ENCODE measurements at places on chromosomes 12 and 14.

GRCh38 chr14:33163109-33163508 lies 224.4 kb downstream of the NPAS3 start:
- DNase-seq, result peak; percentile 36

DNA sequence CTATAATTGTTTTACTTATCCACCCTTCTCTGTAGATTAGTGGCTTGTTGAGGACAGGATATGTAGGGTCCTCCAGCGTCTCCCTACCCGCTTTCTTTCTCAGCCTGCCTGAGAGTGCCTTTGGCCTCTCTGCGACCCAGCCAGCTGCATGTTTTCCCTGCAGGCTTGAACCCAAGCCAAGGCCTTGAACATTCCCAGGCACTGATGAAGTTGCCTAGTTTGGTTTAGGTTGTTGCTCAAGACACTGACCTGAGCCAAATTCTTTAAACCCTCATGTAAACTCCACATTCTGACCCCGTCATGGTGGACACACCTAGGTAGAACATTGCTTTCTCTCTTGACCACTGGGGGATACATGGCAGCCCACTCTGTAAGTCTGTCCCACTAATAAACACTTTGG lies 33.4 kb upstream of the TXNRD1 start:
- DNase-seq, result no peak

DNA sequence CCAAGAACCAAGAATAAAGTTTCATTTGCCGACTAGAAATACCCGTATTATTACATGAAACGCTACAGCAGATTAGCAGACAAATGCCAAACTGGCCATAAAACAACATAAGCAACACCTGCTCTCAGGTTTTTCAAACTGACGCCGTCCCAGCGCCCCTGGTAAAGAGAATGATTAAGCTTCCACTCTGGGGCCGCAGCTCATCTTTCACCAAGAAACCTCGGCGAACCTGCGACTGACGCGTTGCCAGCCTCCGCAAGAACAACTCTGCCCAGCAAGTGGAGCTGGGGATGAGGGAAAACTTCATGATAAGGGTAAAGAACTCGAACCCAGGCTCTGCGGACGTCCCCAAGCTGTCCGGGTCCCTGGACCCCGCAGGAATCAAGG lies 530 bp downstream of the ARL1 start:
- no peak for DNase-seq

DNA sequence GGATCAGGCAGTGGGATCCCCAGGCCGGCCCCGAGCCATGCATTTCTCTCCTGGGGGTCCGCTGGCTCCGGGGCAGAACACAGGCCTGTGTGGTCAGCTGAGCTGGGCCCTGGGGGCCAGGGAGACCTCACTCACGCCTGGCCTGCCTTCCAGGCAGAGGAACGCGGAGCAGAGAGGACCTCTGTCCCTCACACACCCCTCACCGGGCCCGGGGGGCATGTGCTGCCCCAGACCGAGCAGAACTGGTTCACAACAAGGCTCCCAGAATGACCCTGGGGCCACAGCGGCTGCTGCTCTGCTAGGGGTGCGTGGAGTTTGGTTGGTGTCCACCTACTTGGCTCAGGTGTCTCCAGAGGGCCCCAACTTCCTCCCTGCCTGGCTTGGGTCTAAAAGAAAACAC lies 33.0 kb upstream of the RFLNA start:
- no peak for DNase-seq

DNA sequence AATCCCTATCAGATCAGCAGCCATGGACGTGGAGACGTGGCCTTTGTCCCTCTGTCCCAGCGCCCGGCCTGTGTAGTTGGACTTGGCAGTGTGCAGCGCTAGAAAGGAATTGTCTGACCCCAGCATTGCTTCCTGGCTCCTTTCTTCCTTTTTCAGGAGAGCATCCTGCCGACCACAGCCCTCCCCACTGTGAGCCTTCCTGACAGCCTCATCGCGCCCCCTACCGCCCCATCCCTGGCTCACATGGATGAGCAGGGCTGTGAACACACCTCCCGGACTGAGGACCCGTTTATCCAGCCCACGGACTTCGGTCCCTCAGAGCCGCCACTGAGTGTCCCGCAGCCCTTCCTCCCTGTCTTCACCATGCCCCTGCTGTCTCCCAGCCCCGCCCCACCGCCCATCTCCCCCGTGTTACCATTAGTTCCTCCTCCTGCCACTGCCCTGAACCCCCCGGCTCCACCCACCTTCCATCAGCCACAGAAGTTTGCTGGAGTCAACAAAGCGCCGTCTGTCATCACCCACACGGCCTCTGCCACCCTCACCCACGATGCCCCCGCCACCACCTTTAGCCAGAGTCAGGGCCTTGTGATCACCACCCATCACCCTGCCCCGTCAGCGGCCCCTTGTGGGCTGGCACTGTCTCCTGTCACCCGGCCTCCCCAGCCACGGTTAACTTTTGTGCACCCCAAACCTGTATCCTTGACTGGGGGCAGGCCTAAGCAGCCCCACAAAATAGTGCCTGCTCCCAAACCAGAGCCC lies 40.6 kb downstream of the IL31 start:
- no peak for DNase-seq

- no peak for DNase-seq
Observed at GRCh38 chr12:115088995-115089841, 405.2 kb upstream of the TBX3 start.

- DNase-seq, result no peak
Observed at GRCh38 chr14:77286576-77286975, 15.6 kb upstream of the NGB start.

DNA sequence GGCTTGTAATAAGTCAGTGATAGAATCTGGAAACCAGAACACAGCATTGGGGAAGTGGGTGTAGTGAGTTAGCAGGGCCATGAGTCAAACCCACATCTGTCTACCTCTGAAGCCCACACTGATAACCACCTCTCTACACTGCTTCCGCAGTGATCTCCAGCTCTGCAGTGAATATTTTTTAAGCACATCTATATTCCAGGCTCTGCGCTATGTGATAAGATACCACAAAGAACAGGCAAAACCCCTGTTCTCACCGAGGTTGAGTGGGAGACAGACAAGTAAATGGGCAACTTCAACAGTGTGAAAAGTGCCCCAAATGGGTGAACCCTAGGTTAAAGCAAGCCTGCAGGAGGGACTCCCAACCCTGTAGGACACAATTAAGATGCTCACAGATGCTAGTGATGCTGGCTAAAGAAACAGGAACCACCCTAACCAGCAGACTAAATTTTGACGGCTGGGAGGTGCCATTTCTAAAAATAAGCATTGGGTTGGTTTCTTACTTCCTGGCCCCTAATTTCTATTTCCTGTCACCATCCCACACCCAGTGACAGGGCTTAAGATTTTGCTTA lies 375.0 kb downstream of the DPF3 start:
- DNase-seq, result no peak

Measured in NCI-H1092 treated with DMSO at 0.1 percent for 48 hours (cell line).